ENCODE measurements at places on chromosomes 5 and 9.

- DNase-seq: no peak
These were observed 6.2 kb downstream of the SHLD3 start for GRCh38 chr5:65630981-65631380.

GRCh38 chr9:99143655-99144054 lies 38.7 kb downstream of the TGFBR1 start:
- no peak for DNase-seq

- DNase-seq: no peak
These were observed 29.9 kb downstream of the USP20 start for GRCh38 chr9:129864991-129865647.

- no peak for DNase-seq
These were observed 102.1 kb upstream of the ASTN2 start for GRCh38 chr9:117516676-117517632.

DNA sequence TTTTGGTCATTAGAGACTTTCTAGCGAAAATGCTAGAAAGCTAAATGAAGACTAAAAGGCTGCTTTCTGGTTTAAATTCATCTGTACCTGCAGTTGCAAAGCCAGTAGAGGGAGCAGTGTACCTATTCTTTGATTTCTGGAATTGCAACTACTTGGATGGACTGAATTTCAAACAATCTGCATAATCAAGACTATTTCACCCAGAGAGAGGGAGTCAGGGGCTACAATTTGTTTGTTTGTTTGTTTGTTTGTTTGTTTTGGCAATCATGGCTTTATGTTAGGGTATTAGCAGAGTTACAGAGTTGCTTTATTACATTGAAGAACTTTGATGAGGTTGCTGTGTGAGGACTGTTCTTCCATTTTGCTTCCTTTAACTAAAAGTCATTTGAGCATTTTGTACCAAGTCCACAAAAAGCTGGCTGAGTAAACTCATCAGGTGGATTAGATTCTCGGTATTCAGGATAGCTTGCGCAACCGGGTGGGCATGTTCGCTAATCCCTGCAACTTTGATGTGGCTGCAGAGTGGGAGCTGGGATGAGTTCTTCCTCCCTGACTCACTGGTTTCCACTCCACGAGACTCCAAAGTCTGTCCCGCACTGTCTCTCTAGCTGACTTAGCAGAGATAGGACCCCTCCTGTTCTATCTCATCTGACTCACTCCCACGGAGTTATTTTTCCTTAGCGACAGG lies 80.0 kb upstream of the TUT7 start:
- peak; percentile 26 for DNase-seq

- no peak for DNase-seq
These were observed 251.8 kb downstream of the BRINP1 start for GRCh38 chr9:119117409-119117808.

GRCh38 chr5:39137391-39137790 lies 63.2 kb upstream of the RICTOR start:
- no peak for DNase-seq

- no peak for DNase-seq
These were observed 2075.3 kb upstream of the C9orf72 start for GRCh38 chr9:29648601-29649000.

DNA sequence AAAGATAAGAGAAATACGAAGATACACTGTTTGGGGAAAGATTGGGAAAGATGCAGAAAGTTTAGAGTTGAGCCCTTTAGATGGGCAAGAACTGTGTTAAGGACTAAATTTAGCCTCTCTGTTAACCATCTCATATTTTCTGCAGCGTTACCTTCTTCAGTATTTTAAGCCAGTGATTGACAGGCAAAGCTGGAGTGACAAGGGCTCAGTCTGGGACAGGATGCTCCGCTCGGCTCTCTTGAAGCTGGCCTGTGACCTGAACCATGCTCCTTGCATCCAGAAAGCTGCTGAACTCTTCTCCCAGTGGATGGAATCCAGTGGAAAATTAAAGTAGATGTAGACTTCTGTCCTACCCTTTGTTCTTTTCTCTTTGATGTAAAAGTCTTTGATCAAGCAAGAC lies 26.4 kb upstream of the LNPEP start:
- DNase-seq: no peak

- no peak for DNase-seq
These were observed 13.2 kb upstream of the GFPT2 start for GRCh38 chr5:180366326-180366725.

DNA sequence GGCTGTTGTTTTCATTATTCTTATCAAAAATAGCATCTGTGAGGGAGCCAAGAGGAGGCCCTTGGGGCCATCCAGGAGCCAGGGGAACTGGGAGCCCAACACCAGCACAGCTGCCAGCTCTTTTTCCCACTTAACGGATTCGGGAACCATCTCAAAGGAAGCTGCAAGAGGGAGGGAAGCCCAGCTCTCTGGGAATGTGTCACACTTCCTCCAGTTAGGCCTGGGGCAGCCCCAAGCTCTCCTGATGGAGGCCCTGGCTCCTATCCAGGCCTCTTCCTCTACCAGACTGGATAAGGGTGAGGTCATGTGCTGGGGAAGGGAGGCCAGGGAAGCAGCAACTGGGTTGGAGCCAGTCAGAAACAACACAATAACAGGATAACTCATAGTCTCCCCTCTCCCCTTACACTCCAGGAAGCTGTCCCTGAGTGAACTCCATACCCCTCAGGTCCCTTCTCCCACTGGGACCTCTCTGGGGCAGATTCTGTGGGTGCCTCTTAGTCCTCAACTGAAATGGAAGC lies 12.7 kb downstream of the CSF2 start:
- no peak for DNase-seq

DNA sequence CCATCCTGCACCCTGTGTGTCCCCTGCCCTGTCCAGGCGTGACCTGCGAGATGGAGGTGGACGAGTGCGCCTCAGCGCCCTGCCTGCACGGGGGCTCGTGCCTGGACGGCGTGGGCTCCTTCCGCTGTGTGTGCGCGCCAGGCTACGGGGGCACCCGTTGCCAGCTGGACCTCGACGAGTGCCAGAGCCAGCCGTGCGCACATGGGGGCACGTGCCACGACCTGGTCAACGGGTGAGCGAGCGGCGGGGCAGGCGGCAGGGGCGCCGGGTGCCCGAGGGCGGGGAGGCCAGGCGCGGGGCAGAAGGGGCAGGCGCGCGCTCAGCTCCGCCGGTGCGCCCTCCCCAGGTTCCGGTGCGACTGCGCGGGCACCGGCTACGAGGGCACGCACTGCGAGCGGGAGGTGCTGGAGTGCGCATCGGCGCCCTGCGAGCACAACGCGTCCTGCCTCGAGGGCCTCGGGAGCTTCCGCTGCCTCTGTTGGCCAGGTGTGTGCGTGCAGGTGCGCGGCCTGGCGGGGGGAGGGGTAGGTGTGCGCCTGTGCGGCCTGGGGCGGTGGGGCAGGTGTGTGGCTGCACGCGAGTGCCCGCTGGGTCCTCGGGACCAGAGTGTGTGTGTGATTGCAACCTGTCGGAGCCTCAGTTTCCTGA lies 10.0 kb downstream of the CRB2 start:
- DNase-seq: no peak

- no peak for DNase-seq
These were observed 181.8 kb downstream of the ASTN2 start for GRCh38 chr9:117233016-117233415.

GRCh38 chr5:76954383-76954763 lies 1.5 kb downstream of the CRHBP start:
- DNase-seq: no peak

- DNase-seq: no peak
These were observed 148.2 kb downstream of the PAM start for GRCh38 chr5:102903074-102903871.

DNA sequence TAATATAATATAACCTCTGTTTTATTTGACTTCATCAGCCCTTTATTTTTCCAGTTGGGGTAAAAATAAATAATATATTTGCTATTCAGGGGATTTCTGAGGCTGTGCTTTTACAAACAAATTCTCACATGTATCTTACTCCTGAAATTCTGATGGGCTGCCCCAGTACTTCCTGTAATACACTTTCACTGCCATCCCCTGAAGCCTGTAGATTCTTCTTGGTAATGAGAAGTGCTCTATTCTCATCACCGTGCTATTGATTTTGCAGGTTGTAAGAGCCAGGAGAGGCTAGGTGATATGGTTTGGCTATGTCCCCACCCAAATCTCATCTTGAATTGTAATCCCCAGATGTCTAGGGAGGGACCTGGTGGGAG lies 91.9 kb upstream of the CEP78 start:
- DNase-seq: no peak

GRCh38 chr9:133116346-133117231 lies 4.5 kb downstream of the RALGDS start:
- no peak for DNase-seq

DNA sequence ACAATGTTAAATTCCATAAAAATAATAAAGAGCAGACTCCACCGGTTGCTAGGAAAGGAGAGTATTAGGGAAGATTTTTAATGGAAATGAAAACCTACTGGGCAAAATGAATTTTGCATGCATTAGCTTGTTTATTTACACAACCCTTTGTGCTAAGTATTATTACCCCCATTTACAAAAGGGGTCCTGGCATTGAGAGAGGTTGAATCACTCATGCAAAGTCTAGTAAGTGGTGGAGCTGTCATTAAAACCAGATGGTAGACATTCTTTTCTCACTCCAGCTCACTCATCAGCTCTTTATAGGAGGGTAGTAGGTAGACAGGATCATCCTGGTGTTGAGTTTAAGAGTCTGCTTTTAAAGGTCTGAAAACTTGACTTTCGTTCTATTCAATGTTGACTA lies 395.1 kb downstream of the PLK2 start:
- no peak for DNase-seq

GRCh38 chr9:117691367-117691766 lies 12.8 kb upstream of the TLR4 start:
- no peak for DNase-seq

- no peak for DNase-seq
These were observed 194.7 kb downstream of the DNAH5 start for GRCh38 chr5:13749766-13750165.

- DNase-seq: no peak
These were observed 2.8 kb downstream of the AP3B1 start for GRCh38 chr5:78291687-78292086.

GRCh38 chr5:42870882-42871418 lies 59.3 kb upstream of the SELENOP start:
- DNase-seq: no peak

GRCh38 chr9:35029852-35030251 lies 40.3 kb downstream of the DNAJB5 start:
- DNase-seq: no peak

DNA sequence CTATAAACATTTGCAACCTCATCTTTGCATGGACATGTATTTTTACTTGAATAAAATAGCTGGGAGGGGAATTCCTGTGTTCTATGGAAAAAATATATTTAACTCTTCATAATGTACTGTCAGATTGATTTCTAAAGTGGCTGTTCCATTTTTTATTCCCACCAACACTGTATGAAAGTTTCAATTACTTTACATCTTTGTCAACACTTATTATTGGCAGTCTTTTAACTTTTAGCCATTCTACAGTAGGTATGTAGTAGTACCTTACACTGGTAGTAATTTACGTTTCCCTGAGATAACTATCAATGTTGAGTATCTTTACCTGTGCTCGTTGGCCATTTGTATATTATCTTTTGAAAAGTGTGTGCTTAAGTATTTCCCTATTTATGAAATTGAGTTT lies 429.7 kb downstream of the KIAA0825 start:
- no peak for DNase-seq

- DNase-seq: no peak
These were observed 13.6 kb downstream of the TERT start for GRCh38 chr5:1281038-1281882.

DNA sequence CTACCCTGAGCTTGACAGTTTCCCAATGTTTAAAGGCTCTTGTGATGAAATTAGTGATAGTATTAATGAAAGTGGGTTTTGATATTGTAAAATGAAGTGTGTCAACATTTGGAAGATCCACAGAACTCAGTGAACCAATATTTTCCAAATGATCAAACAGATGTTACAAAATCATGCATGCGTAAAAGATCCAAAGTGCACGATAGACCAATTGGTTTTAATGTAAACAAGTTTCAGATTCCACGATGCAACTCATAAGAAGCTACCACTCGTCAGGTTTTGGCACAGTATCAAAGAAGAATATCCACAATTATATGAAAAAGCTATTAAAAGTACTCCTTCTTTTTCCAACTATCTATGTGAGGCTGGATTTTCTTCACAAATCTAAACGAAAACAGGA lies 82.3 kb downstream of the SLC38A9 start:
- DNase-seq: no peak

DNA sequence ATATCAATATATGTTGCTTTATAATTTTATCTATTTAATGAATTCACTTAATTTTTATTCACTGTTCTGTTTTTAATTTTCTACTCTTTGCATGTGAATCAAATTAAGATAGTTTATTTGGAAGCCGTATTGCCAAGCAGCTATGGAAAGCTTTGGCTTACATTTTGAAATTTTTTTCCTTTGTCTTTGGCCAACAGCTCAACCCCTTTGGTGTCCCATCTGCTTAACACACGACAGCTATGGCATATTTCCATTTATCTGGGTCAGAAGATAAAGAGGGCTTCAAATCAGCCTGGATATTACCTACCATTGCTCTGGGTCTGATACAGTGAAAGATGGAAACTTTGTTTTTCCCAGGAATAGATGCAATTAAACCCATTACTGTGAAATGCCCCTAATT lies 201.0 kb downstream of the WDR70 start:
- no peak for DNase-seq

DNA sequence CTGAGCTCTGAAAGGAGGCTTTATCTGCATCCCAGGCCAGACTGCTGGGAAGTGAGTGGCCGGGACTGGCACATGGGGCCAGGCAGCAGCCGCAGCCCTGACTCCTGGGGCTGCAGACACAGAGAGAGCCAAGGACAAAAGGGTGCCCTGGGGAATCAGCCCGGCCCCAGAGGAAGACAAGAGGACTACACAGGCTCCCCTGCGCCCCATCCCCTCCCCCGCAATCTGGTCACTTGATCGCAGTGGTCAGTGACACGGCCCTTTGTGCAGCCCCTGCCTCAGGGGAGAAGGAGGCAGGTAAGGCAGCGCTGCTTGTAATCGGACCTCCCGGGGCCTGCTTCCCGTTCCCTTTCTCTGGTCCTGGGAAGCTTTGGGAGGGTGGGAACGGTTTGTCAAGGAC lies 55.5 kb upstream of the FUBP3 start:
- no peak for DNase-seq

DNA sequence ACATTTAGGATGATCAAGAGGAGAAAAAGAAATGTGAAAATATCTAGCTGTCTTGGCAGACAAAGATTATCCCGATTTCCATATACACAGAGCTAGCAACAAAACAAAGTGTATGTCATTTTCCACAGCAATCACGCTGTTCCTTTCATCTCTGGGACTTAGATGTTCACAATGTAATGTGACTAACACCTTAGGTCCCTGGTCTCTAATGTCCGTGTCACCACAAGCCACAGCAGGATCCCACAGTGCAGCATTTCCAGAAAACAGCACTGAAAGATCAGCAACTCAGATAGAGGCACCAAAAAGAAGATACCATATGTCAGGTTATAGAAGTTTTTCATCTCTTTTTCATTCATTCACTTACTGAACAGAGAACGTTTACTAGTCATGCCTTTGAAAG lies 118.0 kb upstream of the TNPO1 start:
- no peak for DNase-seq

DNA sequence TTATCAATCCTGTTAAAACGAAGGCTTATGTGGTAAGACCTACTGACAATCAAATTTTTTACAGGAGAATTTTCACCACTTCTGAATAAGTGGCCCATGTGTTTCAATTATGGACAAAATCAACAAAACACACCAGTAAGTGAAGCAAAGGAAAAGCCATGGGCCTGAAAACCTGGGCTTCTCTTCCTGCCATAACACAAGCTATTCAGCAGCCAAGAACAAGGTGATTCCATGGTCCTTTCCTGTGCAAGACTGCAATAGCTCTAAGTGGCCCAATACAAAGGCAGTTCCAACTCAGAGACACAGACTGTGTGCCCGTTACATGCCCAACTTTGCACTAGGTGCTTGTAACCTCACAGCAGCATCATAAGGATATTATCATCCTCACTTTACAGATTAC lies 168.5 kb downstream of the EPB41L4A start:
- no peak for DNase-seq
